ENCODE measurements at places on chromosomes 12 and 14.

DNA sequence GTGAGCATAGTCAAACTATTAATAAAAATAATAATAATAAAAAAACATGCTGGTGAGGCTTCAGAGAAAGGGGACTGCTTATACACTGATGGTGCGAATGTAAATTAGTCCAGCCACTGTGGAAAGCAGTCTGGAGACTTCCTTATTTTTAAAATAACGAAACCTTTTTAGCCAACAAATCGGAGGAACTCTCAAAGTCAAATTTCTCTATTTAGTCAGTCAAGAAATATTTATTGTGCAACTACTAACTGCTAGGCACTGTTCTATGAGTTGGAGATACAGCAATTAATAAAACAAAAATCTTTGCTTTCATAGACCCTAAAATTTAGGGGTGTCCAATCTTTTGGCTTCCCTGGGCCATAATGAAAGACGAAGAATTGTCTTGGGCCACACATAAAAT, 10.8 kb downstream of the TAOK3 start:
- no peak for DNase-seq

DNA sequence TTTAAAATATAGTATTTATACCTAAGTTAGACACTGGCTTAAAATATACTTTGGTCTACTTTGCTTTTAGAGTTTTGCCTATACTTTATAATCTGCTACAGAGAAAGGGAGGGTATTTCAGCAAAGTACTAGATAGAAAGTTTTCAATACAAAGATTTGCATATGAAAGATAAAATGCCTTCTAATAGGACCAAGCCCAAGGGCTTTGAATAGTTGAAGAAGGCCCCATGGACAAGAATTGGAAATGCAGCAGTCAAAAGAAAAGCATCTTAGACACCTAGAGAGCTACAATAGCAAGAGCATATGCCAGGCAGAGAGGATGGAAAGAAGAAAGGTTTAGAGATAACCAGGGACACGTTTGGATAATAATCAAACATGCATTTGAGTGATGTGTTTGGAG, 83.1 kb upstream of the DNM1L start:
- DNase-seq = no peak

DNA sequence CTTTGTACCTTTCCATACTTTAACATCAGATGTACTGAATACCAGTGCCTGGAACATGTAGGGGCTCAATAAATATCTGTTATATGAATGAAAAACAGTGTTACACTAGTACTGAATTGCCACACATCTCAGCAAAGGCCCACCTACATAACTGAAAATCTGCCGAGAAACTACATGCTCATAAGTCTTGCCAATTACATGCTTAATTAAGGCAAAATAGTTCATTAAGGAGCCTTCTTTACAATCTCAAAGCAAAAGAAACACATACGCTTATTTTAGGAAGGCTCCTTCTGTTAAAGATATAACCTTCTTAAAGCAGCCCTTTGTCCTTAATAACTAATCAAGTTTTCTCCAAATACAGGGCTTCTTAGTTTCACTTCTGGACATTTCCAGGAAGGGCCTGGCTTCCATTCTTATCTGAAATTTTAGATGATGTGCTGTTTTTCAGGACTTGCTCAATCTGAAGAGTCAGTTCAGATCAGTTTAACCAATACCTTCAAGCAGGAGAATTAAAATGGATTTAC, 11.5 kb downstream of the LIMA1 start:
- no peak for DNase-seq

DNA sequence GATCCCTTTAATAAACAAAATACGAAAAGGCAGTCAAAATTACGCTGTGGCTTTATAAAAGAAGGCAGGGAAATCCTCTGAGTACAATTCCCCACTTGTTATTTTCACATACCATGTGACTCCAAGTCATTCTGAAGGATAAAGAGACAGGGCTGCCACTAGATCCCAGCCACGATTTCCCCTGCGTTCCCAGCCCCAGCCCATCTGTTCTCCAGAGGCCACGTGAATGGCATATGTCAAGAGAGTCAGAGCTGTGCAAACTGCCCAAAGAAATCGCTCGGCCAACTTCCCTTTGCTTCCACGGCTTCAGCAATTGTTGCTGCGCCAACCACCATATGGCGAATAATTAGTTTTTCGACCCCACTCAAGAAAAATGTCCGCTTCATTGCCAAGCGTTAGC, 161.3 kb downstream of the C12orf42 start:
- peak; percentile 89 for DNase-seq

- no peak for DNase-seq
These were observed 4.4 kb downstream of the GPR19 start for GRCh38 chr12:12691549-12691948.

DNA sequence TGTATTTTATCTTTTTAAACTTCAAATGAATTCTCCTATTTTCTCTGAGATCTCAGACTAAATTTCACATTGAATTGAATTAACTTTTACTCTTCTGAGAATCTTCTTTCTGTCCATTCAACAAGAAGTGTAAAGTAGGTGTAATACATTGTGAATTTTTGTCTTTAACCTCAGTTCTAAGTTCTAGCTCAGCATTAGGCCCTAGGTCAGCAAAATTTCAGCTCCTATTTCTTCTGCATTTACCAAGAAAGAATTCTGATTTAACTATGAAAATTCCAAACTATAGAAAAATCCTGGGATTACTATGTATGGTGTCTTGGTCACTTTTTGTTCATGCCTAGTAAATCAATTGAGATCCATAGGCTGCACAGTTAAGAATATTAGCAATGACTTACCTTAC, 110.9 kb upstream of the MYF6 start:
- no peak for DNase-seq

GRCh38 chr12:55885113-55885512, 42.4 kb upstream of the MMP19 start:
- DNase-seq = no peak

- DNase-seq = peak; percentile 63
These were observed at the start of gene CARMIL3 for GRCh38 chr14:24051789-24052655. Gene CARMIL3, plus strand, starts transcription at chr14:24052009. Its CDS starts 145 bp downstream, at chr14:24052154.

- no peak for DNase-seq
These were observed 112.0 kb downstream of the TSPAN8 start for GRCh38 chr12:71045781-71046180.

- no peak for DNase-seq
These were observed 7.6 kb upstream of the RNF34 start for GRCh38 chr12:121392325-121392716.

DNA sequence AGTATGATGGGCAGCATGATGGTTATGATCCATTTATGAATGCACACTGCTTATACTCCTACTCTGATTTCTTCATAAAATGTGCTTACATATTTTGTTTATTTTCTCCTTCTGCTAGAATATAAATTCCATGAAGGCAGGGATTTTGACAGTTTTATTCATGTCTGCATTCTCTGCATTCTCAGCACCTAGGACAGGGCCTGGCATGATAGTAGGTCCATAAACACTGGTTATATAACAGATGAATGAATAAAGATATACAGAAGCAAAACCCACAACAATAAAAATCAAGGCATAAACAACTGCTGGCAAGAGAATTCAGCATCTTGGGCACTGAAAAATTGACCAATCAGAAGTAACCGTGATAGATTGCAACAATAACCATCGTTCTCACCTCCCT, 115.4 kb downstream of the WIF1 start:
- no peak for DNase-seq

DNA sequence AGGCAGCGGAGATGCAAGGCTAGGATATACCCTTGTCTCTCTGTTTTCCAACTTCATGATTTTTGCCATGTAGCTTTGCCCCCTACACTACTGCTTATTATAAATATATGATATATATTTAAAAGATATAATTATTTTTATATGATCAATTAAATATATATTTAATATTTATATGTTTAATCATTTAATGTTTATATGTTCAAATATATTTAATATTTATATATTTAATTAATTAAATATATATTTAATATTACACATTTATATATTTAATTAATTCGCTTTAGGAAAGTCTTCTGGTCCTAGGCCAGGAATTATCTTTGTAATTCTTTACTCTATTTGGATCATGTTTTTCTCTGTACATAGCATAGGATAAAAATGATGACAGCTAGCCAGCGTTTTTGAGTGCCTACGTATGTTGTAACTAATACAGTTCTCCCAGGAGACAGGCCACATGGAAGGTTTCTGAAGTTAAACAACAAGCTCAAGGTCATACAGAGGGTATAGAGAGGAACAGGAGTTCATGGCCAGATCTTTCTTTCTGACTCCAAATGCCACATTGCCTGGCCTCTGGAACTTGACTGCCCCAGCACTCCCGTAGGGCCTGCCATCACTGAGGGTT, 192.5 kb downstream of the KCNA5 start:
- no peak for DNase-seq

DNA sequence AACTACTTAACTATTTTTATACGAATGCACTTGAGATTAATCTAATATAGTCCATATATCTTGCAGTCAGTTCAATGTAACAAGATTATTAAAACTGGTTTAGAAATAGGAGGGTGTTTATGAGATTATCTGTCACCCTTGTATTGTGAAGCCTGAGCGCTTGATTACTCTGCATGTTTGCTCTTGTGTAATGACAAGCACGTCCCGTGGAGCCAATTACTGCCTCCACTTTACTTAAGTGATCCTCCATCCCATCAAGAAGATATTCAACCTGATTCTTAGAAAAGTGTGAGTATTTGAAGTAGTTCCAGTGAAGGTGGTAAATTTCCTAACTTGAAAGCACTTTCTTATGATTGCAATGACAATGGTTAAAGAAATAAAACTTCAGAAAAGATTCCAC, 415.2 kb upstream of the GARIN6 start:
- DNase-seq = no peak

DNA sequence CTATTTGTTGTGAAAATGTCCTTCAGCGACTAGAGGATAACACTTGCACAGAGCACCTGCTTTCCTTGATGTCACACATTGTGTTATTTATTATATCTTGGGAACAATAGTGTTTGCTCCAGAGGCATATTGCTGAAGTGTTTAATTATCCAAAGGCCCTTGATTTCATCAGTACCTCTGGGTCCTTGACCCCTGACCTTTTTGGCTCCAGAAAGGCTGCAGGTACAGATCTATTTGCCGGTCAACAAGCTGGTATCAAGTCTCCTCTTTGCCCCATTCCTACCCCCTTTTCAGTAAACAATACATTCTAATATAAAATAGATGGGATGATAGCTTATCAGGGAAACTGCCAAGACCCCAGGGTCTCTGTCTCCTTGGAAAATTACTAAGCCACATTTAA, 206.8 kb downstream of the DACT1 start:
- DNase-seq = peak; percentile 81

DNA sequence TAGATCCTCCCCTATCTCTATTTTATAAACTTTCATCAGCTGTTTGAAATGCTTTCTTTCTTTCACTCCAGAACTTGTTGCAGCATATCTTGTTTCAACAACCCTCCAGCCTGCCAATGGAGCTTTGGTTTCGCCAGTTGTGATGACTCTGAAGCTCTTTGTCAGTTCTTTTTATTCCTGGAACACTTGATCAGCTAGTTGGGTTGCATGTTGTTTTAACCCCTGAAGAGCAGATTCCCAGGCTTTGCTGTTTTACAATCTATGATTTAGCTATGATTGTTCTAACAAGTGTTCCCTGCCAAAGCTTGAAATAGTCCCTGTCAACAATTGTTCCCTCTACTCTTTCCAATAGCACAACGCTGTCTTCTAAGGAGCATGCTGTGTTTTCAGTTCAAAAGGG, 50.6 kb upstream of the FUT8 start:
- DNase-seq = peak; percentile 42

GRCh38 chr14:32934073-32934880, 4.4 kb upstream of the NPAS3 start:
- DNase-seq = peak; percentile 56

DNA sequence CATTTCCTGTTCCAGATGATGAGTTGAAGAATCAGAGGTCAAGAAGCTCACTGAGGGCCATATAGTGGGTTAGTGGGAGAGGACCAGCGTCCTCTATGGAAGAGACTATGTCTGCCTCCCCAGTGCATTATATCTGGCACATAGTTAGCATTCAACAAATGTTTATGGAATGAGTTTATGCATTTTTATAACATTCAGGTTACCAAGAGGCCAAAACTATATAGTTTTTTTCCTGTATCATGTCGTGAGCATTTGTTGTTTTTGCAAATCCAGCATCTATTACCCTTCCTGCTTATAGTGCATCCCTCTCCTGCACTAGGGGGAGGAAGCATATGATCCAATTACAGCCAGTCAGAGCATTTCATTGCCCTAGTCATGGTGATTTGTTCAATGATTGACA, 60.6 kb downstream of the SUDS3 start:
- no peak for DNase-seq
